NCI-H226 (cell line): ENCODE measurements at places on chromosomes 1 and 21.
A peak's percentile ranks its signal among the peaks of the same experiment; 100 is the strongest.

GRCh38 chr21:45385549-45386050 is 19.4 kb upstream of the COL18A1 start:
- no peak for DNase-seq

GRCh38 chr21:32102426-32102825 is 176.4 kb downstream of the MIS18A start:
- peak; percentile 8 for DNase-seq

- DNase-seq = no peak
Measured at GRCh38 chr1:245319094-245319493, 164.3 kb downstream of the KIF26B start.

DNA sequence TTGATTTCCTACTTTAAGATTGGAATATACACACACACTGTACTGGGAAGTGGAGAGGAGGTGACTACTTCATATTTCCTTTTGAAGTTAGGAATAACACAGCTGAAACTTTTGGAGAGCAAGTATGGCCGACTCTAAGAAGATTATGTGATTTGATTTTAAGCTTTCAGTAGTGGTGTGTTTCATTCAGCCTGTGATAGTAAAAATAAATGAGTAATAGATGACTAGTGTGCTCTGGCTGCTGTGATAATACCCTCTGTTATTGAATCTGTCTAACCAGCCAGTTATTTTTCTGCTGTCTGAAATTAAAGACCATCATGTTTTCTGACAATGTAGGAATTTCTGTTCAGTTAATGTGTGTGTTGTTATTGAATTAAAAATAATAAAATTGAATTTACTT is 48.3 kb downstream of the CTTNBP2NL start:
- DNase-seq = no peak

DNA sequence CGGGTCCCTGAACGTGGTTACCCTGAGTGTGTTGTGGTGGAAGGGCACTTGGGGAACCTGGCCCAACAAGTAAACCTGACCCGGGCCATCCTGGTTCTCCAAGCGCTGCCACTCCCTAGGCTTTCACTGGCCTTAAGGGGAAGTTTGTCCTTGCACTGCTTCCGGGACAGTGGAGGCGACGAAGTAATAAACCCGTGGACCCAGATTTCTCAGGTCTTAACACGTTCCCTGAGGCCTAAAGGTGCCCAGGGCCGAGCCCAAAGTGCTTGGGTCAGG is 261 bp upstream of the CCDC24 start:
- no peak for DNase-seq

DNA sequence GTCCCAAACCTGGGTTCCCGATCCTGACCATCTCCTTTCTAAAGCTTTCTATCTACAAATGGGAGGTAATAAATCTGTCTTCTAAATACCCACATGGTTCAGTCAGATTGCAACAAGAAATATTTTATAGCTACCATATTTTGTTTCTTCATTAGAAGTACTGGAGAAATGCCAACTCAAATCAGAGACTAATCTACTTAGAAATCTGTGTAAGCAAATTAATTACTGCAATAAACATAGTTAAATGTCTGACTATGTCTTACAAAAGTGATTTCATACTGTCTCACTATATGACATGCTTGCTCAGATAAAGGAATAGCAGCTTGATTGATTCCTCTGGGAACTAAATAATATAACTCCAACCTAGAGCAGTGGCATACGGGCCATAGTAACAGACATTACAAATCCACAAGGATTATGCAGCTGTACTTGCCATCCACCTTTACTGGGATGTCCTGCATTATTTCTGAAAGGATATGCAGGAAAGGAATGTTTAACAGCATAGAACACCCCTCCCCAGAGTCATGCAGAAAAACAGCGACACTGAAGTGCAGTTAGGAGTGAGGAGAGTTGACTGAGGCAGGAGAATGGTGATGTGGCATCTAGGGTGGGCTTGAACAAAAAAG is 80.3 kb downstream of the PCNX2 start:
- DNase-seq = no peak
